Stimulated activated CD8-positive, alpha-beta memory T cell treated with anti-CD3 and anti-CD28 coated beads, Interleukin-15, amount 100 ng/mL, for 48 hours (primary cell): ENCODE measurements at places on chromosomes 2 and 18.

- DNase-seq: no peak
Measured at GRCh38 chr2:173997269-173997668, 32.1 kb upstream of the SP3 start.

DNA sequence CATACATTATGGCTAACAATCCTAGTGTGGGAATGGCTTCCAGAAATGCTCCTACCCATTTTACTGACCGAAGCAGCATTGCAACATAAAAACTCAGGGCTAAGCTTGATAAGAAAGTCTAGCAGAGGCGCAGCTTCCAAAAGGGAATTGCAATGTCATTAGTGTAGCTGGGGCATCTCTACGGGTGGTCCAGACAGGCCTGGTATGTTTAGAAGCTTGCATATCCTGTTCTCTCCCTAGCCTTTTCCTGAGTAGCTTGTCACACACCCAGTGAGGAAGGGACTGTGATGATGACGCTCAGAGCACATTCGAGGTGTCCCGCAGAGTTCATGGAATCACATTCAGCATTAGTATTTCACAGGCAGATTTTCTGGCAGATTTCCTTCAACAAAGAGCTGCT, 38.0 kb upstream of the COL5A2 start:
- DNase-seq: no peak

- no peak for DNase-seq
Measured at GRCh38 chr2:135882415-135882814, 6.2 kb upstream of the MCM6 start.

- DNase-seq: no peak
Measured at GRCh38 chr2:148966438-148966758, 72.1 kb upstream of the LYPD6B start.

- DNase-seq: no peak
Measured at GRCh38 chr2:109364217-109364616, 235.2 kb downstream of the SH3RF3 start.

- DNase-seq: no peak
Measured at GRCh38 chr2:54572262-54572635, 116.1 kb downstream of the SPTBN1 start.

DNA sequence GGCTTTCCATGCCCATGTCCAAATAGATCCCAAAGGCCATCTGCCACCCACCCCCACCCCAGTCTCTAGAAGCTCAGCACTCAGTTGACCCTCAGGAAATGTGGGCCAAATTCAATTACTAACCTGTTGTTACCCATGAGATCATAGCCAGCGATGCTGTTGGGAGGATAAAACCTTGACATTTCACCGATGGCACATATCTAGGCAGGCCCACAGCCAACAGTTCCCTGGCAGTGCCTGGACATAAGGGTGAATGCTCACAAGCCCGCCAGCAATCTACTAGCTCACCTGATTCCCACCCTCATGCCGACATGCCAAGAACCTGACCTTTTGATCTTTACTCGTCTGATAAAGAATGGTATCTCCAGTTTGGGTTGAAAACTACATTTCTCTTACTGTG, 11.8 kb upstream of the ACOXL start:
- DNase-seq: no peak

- no peak for DNase-seq
Measured at GRCh38 chr2:231691251-231691772, 17.0 kb upstream of the PTMA start.

DNA sequence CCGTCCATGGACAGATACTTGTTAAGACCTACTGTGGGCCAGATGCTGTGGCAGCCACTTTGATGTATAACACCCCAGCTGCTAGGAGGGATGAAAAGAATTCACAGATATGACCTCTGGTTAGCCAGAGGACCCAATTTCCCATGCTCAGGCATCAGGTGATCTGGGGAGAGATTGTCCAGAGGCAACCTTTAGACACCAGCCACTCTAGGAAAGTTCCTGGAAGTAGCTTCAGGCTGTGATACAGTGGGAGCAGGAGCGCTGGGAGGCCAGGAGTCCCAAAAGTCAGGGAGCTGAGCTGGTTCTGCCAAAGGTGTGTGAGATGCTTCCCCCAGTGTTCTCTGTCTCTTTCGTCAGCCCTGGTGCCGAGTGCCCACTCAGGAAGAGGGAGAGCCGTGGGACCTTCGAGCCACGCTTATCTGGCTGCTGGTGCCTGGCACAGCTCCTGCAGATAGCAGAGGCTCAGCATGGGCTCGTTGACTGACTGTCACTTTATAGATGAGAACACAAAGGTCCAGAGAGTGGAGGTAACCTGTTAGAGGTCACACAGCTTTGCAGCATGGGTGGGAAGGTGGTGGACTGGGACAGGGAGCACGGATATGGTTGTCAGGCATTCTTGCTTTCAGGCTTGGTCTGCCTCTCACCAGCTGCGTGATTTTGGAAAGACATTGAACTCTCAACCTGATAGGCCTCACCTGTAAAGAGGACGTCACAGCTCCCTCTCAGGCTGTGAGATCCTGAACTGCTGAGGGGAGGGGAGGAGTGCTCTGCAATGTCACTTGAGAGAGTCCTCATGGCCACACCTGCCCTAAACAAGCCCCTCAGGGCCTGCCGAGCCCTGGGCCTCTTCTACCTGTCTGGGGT, 7.8 kb upstream of the RALB start:
- DNase-seq: no peak

GRCh38 chr2:118050386-118050785, 36.5 kb upstream of the CCDC93 start:
- DNase-seq: no peak
